ENCODE measurements at places on chromosomes 6 and 20.

DNA sequence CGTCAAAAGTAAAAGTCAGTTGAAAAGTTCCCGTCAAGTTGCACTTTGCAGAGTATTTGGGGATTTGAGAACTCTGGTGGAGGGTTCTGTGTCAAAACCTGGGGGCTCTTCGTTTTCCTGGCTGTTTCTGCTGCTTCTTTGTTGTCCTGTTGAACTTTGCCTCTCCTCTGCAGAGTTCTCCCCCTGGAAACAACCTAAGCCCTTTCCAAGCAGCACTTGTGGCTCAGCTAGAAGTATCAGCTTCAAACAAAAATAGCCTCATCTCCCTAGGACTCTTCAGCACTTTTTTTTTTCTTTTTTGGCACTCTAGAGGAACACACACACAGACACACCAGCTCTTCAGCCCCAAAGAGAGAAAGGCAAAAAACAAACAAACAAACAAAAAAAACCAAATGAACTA lies at the start of gene TRDN:
Gene TRDN, minus strand, starts transcription at position 169 of the 400 bp plus-strand sequence. CDS start 175 bp downstream, outside the sequence.
- no peak for DNase-seq

DNA sequence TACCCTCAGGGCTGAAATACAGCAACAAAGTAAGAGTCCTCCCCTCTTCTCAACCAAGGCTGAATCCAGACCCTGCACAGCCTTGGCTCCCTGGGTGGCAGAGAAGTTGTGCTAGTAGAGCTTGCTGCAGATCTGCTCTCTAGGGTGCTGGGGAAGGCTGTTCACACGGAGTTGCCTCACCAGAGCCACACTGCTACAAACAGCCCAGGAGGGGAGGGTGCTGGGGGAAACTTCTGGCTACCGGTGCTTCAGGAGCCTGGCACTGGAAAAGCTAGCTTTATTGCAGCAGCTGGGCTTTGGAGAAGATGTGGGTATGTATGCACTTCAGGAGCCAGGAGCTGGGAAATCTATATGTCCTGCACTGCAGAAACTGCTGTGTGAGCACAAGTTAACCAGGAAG lies 37.6 kb upstream of the SUPT3H start:
- DNase-seq = no peak

DNA sequence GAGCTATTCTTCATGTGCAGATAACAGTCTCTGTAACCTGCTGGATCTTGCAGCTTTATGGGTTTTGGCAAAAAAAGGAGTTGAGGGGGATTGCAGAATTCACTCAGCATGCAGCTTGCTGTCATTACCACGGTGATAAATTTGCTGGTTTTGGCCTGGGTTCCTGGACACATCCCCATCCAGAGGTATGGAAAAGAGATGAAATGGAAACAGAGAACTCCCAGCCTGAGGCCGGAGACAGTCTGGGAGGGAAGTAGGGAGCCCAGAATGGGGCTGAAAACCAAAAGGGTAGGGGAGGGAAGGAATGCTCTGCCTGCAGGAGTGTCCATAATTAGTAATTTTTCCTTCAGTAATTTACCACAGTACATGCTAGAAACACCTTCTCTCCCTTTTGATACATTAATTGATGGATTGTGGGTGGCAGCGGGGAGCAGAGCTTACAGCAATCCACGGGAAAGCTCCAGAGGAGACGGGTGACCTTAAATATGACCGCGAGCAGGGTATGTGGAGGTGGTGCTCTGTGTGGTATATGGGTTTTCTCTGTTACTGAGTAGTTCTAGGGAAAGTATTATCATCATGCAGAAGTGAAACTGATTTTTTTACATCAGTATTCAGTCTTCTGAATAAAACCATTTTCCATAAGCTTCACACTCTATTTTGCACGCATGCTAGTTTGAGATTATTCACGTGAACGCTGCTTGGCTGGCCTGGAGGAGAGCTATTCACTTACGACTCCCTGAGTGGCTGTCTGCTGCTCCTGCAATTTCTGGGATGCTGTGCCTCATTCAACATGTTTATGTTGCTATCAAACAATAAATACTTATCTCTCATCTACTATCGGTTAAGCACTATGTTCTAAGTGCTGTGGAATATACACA lies 66.3 kb upstream of the KCNK16 start:
- peak; percentile 71 for DNase-seq

DNA sequence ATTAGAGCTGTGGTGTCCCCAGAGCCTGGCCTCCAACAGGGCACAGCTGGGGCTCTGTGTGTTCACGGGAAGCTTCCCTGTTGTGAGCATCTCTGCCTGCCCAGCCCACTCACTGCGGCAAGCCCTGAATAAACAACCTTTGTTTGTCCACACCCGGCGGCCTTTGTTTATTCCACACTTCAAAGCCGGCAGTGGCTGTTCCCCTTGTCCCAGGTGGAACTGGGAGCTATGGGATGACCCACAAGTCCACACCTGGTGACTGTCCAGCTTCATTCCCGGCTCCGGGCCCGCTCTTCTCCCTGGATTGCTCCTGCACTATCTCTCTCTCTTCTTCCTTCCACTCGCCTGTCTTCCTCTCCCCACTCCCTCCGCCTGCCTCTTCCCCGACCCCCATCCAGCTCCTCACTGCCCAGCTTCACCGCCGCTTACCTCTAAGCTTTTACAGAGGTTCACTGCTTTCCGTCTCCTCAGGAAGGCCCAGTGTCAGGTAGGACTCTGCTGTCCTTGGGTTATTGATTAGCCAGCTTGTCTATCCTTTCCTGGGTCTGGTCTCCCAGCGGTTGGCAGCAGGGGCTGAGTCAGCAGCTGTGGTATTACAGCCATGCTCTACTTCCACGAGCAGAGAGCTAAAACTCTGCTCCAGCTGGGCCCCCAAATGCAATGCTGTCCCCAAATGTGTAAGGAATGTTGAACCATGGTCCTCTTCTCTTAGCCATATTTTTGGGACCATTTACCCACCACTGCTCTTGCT lies 17.8 kb downstream of the DACT2 start:
- DNase-seq = no peak

DNA sequence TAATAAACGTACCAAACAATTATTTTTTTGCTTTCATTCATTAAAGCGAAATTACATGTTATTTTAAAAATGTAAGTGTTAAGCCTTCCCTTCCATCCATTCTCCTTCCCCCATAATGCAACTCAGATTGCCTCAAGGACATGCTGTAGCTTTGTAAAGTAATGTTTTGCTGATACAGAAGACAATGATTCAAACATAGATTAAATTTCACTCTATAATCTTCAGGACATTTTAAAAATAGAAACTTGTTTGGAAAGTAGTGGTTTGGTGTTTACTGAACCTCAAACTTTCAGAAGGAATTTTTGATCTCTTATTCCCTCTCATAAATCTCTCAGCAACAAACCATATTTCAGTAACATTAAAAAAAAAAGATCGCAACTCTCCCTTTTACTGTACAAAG lies 350.9 kb upstream of the HSF2 start:
- no peak for DNase-seq

DNA sequence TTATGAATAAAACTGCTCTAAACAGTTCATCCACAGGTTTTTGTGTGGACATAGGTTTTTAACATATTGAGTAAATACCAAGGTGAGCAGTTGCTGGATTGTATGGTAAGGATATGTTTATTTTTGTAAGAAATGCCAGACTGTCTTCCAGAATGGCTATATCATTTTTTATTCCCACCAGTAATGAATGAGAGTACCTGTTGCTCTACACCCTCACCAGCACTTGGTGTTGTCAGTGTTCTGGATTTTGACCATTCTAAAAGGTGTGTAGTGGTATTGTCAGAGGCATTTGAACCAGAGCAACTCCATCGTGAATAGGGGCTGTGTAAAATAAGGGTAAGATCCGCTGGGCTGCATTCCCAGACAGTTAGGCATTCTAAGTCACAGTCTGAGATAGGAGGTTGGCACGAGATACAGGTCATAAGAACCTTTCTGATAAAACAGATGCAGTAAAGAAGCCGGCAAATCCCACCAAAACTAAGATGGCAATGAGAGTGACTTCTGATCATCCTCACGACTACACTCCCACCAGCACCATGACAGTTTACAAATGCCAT lies 12.9 kb upstream of the NT5E start:
- DNase-seq = no peak

GRCh38 chr6:69957985-69958559 lies 91.7 kb downstream of the COL19A1 start:
- DNase-seq = no peak

GRCh38 chr6:47477497-47478232 lies at the start of gene CD2AP:
TSS of gene CD2AP (plus strand) at chr6:47477789. CDS start at chr6:47478245, 456 bp downstream.
- DNase-seq = peak; percentile 57

- no peak for DNase-seq
These were observed 28.6 kb downstream of the GNAS-AS1 start for GRCh38 chr20:58822149-58822548.

GRCh38 chr6:136503303-136504029 lies 46.8 kb downstream of the MAP7 start:
- no peak for DNase-seq

DNA sequence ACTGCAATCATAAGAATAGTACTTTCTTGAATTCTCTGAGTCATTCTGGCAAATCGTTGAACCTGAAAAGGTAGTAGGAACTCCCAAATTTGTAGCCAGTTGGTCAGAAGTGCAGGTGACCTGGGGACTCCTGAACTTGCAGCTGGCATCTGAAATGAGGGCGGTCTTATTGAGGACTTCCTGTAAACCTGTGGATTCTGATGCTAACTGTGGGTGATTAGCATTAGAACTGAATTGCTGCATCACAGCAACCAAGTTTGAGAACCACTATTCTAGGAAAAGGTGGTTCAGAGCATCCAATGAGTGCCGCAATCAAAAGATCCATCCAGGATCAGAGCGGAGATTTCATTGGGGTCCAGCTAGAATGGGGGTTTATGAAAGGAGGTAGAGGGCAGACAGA lies 50.2 kb upstream of the UTRN start:
- DNase-seq = no peak

DNA sequence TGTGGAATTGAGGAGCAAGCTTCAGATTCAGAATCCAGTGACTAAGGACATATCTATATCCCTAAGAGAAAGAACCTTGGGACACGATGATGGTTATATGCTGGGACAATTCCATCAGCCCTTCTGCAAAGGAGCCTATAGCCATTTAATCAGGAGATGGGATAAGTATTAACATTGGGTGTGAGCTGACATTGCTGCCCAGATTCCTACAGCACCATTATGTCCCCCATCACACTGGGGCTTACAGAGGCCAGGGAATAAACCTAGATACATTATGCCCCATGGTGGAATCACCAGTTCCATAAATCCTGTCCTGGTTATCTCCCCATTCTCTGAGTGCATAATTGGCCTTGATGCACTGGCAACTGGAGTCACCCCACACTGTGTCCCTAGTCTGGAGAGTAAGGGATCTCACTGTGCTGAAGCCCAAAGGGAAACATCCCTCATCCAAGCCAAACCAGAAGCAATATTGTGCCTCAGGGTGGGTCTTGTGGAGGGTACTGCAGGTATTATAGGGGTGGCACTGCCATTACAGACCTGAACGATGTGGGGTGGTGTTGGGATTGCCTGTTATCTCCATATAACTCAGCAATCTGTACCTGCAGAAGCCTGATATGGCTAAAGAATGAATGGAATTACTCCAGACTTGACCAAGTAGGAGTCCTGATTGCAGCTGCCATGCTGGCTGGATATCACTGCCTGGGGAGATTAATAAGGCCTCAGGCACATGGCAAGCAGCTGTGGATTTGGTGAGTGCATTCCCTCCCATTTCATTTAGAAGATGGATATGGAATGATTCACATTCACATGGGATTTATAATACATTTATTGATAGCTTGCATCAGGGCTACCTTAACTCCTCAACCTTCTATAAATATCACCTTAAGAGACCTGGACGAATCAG lies 5.0 kb downstream of the HLA-A start:
- DNase-seq = no peak

DNA sequence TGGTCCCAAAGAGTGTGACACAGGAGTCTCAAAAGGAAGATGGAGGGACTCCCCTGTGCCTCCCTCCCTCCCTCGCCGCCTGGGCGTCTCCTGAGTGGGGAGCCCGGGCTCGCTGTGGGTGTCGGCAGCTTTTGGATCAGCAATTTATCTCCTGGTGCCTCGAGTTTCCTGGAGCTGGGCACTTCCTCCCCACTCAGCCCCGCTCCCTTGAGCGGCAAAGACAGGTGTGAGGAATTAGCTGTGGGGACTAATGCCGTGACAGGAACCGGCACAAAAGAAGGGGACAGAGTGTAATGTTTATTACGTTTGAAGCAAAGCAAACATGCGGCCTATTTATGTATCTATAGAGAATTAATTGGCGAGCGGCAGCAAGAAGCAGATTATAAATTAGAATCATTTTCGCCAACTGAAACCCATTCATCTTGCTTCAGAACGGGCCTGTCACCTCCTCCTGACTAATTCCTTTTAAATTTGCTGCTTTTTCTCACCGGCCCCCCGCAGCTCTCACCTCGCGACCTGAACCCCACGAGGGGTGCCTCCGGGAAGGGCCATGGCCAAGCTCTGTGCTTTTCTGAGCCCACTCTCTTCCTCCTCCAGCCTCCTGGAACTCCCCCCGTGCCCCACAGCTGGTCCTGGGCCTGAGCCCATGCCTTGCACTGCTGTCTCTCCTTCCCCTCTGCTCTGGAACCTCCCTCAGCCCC lies 8.8 kb upstream of the CDH22 start:
- DNase-seq = no peak

DNA sequence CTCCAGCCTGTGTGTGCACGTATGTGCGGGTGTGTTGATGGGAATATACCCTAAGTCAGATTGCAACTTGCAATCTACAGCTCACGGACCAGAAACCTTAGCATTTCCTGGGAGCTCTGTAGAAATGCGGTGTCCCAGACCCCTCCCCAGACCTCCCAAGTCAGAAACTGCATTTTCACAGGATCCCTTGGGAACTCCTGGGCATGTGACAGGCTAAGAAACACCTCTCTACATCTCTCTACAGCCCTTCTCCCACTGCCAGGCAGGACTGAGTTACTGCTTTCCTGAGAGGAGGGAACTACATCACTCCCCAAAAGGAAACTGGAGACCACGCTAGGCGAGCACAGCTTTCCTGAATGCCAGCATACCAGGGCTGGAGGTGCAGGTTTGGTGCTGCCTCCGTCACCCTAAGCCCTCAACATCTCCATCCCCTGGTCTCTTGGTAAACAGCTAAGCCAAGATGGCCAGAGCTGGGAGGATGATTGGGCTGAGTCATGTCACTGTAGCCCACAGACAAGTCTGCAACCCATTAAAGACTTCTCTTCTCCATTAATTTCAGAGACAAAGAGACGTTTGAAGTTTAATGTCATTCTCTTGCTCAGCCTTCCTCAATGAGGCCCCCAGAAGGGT lies 194.4 kb downstream of the BMP7 start:
- no peak for DNase-seq

DNA sequence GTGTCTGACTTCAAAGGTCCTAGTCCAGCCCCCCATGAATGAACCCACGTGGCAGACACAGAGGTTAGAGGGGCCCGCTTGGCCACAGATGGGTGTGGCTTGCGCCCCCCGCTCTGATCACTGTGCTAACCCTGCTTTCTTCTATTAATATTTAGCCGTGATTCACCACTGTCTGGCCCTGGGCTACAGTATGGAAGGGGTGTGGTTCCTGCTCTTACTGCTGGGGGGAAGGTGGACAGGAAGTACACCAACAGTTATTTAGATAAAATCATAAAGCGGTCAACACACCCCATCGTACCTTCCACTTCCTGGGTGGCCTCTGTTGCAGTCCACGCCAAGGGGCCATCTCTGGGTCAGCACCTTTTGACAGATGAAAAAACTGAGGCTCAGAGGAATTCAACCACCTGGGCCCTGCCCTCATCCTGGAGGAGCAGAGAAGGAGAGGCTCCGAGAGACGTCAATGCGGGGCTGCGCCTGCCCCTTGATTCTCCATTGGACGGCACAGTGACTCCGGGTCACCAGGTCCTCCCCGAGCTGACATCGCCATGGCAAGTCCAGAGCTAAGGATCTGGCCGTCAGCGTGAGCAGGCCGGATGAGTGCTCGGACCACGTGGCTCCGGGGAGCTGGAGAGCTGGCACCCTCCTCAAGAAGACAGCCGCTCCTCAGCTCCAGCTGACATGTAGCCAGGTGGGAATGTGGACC lies 206.3 kb downstream of the PREX1 start:
- no peak for DNase-seq

All from astrocyte of the cerebellum (primary cell).